ENCODE measurements at places on chromosomes 3 and 15. TPM values are rescaled to one million over a fixed set of nuclear protein-coding genes. Genes with fewer than 3 reads are reported as not detected.

CHMP2B gene
- total RNA-seq, result 59.4 TPM

DNA sequence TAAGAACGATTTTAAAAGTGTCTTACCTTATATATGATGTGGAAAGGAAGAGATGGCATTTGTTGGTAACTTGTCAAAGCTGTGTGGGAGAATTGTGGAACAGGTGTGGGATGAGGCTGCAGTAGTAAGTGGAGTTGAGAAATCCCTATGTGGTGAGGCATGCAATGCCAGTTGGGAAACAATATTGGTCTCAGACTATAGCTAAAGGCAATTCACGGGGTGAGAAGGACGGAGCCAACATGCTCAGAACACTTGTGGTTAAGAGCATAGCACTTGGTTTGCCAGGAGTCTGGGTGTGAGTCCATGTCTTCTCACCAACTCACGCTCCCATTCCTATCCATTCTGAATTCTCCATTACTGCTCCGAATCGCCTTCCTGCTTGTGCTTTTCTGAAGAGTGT, 615.6 kb upstream of the ADAMTS9 start:
- no peak for DNase-seq

DNA sequence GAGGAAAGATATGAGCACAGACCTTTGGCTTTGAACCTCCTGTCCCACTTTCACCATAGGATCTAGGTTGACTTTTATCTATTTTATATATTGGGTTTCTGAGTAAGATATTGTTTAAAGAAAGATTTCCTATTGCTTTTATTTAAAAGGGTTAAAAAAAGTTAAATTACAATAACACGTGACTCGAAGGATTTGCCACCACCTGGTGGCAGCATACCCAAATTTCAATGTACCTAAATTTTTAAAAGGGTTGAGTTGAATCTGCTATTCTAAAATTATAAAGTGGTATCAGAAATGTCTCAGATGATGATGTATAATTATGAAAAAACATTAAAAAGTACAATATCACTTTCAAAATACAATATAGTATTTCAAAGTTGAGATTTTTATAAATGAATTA, 368.4 kb downstream of the MECOM start:
- DNase-seq, result no peak

DNA sequence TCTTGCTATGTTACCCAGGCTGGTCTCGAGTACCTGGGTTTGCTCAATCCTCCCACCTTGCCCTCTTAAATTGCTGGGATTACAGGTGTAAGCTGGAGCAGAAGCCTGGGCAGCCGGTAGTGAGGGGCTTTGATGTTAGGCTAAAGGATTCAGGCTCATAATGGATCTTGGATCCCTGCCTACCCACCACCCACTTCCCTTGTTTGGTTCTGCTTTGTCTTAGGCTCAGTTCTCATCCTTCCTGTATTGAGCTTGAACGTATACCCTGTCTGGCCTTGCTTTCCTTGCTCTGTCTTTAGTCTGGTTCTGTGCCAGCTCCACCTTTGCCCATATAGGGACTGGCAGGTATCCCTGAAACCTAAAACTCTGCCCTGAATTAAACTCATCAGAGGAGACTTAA, 1.7 kb downstream of the PPCDC start:
- no peak for DNase-seq

TJP1 gene
- total RNA-seq, result 72.4 TPM

TEX55 gene
- total RNA-seq, result not detected

HGD gene
- total RNA-seq, result 7.4 TPM
